ENCODE measurements at places on chromosomes 4 and X.

DNA sequence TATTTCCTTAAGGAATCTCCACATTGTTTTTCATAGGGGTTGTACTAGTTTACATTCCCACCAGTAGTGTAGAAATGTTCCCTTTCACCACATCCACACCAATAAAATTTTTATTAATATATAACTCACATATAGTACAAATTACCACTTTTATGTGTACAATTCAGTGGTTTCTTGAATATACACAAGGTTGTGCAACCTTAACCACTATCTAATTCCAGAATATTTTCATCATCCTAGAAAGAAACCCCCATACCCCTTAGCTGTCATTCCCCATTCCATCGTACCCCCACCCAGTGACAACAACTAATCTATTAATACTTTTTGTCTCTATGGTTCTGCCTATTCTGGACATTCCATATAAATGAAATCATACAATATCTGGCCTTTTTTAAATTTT is 108.3 kb upstream of the USP9X start:
- DNase-seq: peak; percentile 33

- peak; percentile 56 for DNase-seq
Measured at GRCh38 chrX:67585401-67585800, 41.6 kb downstream of the AR start.

- DNase-seq: no peak
Measured at GRCh38 chr4:87132035-87132434, 88.4 kb downstream of the KLHL8 start.

DNA sequence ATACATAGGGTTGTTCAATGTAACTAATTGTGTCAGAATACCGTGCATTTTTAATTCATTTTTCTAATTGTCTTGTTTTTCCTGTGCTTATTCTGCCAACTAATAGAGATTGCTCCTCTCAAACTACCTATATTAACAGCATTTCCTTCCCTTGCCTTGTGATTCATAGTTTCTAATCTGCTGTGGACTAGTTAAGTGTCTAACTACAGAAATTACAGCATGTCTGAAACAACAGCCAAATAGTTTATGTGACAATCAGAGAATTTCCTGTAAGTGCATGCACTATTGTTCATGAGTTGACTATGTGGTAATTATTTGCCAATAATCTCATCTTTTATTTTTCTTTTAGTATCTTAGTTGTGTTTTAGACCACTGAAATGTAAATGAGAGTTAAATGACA is 4.1 kb upstream of the SEC24B start:
- peak; percentile 68 for DNase-seq

GRCh38 chr4:8112036-8112576 is 46.5 kb downstream of the ABLIM2 start:
- no peak for DNase-seq

All from iris pigment epithelial cell (primary cell).